ENCODE measurements at places on chromosomes 12 and 14.

DNA sequence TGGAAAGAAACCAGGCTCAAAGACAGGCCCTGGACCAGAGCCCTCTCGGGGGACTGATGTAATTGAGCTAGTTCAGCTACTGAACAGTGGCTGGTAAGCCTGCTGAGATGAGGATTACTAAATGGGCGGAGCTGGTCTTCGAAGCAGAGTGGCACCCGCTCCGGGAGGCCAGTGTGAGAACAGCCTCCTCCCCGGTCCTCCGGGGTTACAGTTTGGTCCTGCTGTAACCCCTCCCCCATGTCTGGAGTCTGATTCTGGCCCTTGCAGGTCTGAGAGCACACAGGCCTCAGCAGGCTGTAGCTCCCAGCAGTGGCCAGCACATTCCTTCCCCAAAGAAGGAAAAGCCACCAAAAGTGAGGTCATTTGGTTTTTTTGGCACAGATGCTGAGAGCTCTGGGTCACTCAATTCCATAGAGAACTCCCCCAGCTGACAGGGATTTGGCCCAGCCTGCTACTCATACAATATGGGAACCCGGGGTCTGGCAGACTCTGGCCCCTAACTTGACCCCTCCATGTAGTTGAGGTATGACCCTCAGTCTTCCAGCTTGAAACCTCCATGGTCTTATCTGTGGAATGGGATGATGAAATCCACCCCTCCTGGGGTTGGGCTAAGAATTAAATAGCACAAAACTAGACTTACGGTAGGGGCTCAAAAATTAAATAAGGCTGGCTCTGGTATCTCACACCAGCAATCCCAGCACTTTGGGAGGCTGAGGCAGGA, 39.0 kb downstream of the ACTN1 start:
- no peak for DNase-seq

DNA sequence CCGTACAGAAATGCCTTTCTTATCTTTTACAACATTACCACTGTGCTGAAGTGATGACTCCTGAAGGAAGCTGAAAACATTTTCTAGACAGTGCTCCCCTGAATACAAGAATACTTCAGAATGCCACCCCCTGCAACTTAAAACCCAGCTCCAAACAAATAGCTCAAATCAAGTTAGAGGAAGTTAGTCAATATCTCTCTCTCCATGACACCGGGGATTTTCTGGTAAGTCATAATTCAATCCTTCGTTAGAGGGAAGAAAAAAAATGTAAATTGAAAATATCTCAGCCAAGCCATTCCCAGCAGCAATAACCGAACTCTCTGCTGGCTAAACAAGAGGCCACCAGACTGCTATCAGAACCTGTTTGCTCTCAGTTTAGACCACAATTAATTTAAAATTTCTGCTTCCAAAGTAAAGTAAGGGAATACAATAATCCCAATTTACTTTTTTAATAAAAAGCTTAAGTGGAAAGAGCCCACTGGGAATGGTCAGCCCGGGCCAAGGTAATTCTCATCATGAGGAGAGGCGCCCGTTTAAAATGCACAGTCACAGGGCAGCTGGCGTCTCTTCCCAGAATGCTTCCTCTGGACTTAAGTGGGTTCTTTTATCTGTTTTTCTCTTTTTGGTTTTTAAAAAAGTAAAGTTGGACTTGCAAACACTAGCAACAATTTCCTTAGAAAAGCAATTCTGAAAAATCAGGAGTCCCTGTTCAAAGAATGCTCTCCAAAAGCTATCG, 710.1 kb upstream of the STXBP6 start:
- DNase-seq: no peak

DNA sequence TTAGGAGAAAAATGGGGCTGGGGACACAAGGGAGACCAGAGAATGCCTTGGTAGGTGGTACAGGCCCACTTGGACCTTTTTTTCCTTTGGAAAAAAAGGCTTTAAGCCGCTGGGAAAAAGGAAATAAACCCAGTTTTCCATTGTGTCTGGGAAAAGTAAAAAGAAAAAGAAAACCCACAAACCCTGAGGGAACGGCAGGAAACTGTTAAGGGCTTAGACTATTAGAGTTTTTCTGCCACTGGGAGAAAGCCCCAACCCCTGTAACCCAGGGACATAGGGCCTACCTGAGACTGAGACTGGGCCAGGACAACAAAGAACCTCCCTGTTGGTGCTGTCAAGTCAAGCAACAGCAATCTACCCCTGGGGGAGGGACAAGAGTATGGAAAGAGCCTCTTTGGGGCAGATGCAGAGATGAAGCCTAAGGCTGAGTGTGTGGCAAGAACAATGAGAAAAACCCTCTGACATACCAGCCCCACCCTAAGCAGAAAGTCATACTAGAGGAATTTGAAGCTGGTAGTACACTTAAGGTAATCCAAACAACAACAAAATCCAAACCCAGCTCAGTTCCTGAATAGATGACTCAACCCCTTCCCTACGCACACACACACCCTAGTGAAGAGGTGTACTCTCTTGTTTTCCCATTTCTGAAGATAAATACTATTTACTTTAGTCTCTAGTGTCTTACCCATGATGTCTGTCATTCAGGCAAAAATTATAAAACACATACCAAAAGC, 22.8 kb downstream of the ATF1 start:
- DNase-seq: no peak

GRCh38 chr12:32483499-32483898, 84.1 kb downstream of the FGD4 start:
- DNase-seq: no peak

GRCh38 chr12:123828854-123829547, 66.9 kb downstream of the DNAH10 start:
- DNase-seq: no peak

All from left lung (tissue), 14 donors.